RKO (cell line): ENCODE measurements at places on chromosomes 11 and 22.

GRCh38 chr11:114397349-114397982, 2.8 kb downstream of the C11orf71 start:
- DNase-seq = no peak

GRCh38 chr11:12922418-12922817, 86.7 kb upstream of the RASSF10 start:
- DNase-seq = no peak

DNA sequence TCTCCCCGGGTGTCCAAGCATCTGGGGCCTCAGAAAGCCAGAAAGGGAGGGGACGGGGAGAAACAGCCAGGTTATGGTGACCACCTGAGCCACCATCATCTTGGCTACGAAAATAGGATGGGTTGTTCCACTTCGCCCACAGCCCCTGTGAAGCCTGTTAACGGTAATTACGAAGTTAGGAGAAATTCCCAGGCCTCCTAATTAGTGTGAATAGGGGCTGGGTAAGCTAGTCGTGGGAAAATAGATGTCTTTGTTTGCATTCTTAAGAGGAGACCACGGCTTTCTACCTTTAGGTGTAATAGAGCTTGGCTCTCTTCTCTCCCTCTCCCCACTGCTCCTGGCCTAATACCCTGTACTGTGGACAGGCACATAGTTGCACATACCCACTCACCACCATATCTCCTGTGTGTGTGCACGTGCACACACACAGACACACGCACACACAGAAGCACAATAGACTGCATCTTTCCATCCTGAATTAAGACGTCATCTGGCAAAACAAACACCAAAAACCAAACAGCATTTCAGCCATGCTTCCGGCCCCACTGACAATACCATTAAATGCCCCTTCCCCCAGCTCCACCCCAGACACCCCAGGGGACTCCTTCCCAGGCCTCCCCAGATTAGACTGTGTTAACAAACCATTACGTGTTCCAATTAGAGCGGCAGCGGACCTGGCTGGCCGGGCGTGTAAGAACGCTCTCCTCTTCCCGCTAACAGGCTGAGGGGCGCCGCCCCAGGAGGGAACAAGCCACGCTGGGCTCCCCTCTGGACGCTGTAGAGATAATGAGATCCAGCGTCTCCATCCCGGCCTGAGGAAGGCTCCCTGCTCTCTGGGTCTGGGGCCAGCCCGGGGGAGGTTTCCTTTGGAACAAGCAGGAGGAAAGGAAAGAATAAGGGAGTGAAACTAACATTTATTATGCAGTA, 72.8 kb downstream of the TP53I11 start:
- DNase-seq = no peak

GRCh38 chr11:62554387-62555167, 8.0 kb upstream of the AHNAK start:
- no peak for DNase-seq

GRCh38 chr11:34558673-34559072, 45.1 kb upstream of the ELF5 start:
- no peak for DNase-seq

- no peak for DNase-seq
These were observed 6.4 kb upstream of the PKNOX2 start for GRCh38 chr11:125157953-125158680.

- peak; percentile 98 for DNase-seq
These were observed at the start of gene CTNND1 for GRCh38 chr11:57761301-57762234. CTNND1 (plus strand) TSS chr11:57761802; CDS start chr11:57791479, 29,677 bp downstream.

- DNase-seq = peak; percentile 35
These were observed 2.1 kb downstream of the FNBP4 start for GRCh38 chr11:47765086-47765485.

DNA sequence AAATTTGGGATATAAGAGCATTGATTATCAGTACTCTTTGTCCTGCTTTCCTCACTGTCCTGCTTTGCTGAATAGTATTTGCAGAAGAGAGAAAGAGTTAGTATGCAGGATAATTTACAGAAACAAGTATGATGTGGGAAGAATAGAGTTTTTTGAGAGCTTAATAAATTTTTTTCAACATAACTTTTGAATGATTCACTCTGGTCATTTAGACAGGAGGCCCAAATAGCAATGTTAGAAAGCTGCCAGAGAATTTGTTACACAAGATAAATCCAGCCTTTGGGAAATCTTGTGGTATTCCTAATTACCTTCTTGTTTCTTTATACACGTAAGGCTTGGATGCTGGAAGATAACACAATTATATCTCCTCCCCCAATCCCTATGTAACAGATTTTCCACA, 484.6 kb downstream of the CNTN5 start:
- no peak for DNase-seq

GRCh38 chr11:10287140-10287539, 6.9 kb downstream of the SBF2 start:
- DNase-seq = no peak

- DNase-seq = no peak
These were observed 54.8 kb downstream of the PTPRJ start for GRCh38 chr11:48034926-48035871.

GRCh38 chr11:92769112-92769511, 200.3 kb upstream of the MTNR1B start:
- DNase-seq = no peak

DNA sequence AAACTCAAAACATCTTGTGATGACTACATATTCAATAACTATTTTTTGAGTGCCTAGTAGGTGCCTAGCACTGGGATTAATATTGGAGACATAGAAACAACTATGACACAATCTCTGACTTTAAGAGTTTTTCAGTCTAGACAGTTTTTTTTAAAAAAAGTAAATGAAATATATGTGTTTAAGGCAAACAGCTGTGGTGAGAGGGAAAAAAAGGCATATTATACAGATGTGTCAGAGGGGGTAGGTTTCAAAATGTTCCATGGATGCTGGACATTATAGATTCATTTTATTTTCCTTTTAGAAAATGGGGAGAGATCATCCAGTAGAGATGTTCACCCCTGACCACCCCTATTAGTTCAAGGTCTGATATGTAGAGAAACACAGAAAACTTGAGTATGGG, 90.8 kb downstream of the LUZP2 start:
- DNase-seq = no peak

GRCh38 chr11:119520966-119521365, 98.0 kb upstream of the THY1 start:
- DNase-seq = no peak

DNA sequence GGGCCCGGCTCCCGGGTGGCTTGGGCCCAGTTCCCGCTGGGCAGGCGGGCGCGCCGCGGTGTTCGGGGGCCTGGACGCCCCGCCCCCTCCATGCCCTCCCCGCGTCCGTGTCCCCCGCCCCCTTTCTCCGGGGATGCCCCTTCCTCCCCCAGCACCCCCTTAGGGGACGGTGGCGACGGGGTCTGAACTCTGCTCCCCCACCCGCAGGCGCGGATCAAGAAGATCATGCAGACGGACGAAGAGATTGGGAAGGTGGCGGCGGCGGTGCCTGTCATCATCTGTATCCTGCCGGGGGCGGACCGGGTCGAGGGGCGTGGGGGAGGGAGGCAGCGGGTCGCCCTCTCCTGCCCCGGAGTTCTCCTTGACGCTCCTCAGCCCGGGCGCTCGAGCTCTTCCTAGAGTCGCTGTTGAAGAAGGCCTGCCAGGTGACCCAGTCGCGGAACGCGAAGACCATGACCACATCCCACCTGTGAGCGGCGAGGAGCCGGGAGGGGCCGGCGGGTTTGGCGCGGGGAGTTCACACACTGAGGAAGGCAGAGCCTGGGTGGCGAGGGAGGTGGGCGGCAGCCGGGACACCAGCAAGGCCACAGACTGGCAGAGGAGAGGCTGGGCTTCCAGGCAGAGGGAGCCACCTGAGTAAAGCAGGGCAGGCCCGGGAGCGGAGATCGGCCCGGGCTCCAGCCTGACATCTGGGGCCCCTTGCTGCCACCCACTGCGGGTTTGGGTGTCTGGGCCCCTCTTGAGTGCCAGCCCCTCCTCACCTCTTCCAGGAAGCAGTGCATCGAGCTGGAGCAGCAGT, 546 bp downstream of the DRAP1 start:
- DNase-seq = peak; percentile 66

DNA sequence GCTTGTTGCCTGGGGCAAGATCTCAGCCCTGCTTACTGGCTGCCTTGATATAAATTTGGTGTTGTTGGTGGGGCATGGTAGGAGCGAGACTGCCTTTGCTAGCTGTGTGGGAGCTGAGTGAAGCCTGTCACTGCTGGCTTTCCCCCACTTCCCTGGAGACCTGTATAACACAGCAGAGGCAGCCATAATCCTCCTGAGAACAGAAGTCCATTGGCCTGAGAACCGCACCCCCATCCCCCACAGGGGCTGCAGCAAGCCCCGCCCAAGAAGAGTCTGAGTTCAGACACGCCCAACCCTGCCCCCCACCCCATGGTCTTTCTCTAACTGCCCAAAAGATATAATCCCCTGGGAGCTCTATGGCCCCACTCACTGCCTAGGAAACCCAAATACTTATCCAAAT, 39.2 kb upstream of the ARHGAP42 start:
- DNase-seq = no peak

DNA sequence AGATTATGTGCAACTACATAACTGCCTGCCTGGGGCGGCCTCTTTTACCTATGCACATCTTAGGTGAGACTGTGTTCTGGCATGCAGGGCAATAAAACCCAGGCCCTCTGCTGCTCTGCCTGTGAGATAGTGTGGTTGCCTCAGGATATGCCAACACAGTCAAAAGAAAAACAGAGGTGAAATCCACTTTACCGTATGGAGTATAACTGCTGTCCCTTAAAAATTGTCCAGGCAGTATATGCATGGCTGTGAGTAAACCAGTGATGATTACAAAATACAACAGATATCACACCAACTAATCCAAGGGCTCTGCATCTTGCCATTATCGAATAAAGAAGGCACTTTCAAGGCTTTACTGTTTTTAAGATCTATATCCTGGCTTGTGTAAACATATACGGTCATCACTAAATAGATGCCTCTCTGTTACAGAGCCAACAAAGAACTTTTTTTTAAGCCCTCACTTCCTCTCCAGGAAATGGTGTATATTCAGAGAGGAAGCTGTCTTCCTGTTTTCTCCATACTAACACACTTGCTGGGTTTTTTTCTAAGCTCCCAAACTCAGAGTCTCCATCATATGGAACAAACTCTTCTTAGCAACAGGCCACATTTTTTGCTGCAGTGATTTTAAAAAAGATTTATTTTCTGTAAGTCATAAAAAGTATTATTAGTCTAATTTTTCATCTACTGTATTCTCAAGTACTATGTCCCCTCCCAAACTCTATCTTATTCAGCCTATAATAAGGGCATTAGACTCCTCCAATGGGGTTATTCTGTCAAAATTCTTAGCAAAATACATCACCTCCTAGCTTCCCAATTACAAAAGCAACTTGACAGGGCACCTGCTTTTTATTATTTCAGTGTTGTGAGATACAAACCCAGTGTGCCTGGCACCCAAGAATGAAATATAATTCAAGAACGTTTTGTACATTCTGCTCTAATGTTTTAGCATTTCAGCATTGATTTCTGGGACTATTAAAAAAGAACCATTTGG, 135.2 kb downstream of the MAML2 start:
- DNase-seq = no peak

- DNase-seq = no peak
These were observed 108.4 kb upstream of the ZC3H12C start for GRCh38 chr11:109984634-109985289.

GRCh38 chr11:19766206-19766605, 53.6 kb downstream of the NAV2 start:
- no peak for DNase-seq

GRCh38 chr11:83292709-83293456, 6.7 kb upstream of the CCDC90B start:
- DNase-seq = peak; percentile 84

- DNase-seq = no peak
These were observed 239.5 kb downstream of the ST3GAL4 start for GRCh38 chr11:126594921-126595367.

DNA sequence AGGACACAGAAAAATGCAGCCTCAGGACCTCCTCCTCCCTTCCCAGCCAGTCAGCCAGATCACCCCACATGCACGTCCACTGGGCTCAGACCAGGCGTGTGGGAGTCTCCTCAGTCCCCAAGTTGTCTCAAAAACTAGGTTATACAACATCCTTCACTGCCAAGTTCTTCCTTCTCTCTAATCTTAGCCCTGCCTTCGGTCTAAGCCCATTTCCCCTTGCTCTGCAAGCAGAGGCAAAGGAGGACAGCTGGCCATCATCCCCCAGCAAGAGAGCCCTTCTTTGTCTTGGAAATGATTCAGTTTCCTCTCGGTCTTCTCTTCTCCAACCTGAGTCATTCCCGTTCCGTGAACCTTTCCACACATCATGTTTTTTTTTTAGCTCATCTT, 14.0 kb upstream of the NRGN start:
- no peak for DNase-seq

DNA sequence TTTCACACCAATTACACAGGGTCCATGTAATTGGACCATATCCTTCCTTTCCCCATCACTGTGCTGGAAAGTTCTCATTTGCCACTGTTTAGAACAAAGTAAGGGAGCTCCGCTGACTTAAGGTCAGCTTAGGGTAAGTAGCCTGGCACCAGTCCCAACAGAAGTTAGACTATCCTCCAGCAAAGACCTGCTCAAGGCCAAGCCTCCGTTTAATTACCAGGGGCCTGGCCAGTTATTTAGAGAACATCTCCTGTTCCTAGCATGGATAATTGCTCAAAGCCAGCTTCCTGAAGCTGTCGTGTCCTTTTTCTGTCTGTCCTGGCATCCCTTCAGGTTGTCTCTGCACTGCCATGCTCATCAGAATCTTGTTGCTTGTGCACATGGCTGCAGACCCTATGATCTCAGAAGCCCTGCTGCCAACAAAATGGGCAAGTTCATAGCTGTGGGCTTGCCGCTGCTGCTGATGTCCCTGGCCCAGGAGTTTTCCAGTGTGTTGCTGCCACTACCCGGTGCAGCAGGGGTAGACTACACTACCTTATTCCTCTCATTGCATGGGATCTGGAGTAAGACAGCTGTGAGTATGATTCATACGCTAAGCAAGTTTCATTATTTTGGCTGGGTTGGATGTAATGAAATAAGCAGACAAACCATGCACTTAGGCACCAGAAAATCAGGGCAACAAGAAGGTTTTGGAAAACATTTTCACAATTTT, 8.1 kb downstream of the OR8A1 start:
- no peak for DNase-seq

- no peak for DNase-seq
These were observed 410.9 kb upstream of the B3GAT1 start for GRCh38 chr11:134822897-134823296.

GRCh38 chr11:90661233-90661632, 438.4 kb upstream of the CHORDC1 start:
- no peak for DNase-seq

DNA sequence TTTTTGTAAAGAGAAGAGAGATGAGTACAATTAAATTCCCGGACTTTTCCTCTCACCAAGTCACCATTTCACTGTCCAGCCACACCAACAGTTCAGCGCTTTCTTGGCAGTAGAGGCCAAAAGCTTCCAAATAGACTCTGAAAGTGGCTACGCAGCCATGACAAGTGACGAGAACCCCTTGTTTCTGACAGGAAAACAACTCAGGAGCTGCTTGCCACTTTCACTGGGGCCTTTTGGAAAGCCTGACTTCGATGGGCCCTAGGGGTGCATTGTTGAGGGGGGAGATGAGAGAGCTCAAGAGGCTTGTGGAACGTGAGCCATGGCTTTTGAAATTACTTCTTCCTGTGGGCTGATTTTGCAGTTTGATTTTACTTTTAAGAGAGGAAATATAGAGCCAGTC, 422.1 kb upstream of the FAT3 start:
- DNase-seq = no peak
